ENCODE measurements at places on chromosomes 2 and 18.

DNA sequence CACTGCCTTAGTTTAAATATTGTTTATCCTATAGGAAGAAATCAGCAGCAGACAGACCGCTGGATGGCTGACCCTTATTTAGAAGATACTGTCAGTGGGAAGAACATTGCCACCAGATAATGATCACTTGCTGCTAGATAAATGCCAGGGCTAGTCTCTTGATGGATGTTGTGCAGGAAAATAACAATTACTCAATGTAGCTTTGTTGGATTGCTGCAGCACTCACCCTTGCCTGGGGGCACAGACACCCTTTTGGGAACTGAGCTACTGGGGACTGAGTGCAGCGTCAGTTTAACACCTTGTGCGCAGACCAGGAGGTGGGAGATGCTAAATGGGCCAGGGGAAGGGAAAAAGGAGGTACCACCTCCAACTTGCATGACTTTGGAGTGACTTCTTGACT is 64.2 kb upstream of the CAPN13 start:
- no peak overlapping the region for H3K4me3 ChIP-seq
- H3K27ac ChIP-seq, result no peak overlapping the region
- DNase-seq, result no peak
- peaks cover 62% of the 10 kb centered on the region for H3K27me3 ChIP-seq
- peaks cover 11% of the 10 kb centered on the region for H3K4me1 ChIP-seq
- H3K36me3 ChIP-seq, result no peaks in the 10 kb centered on the region

- DNase-seq, result no peak
- peaks cover 24% of the 10 kb centered on the region for H3K27me3 ChIP-seq
- H3K4me3 ChIP-seq, result no peak overlapping the region
- no peaks in the 10 kb centered on the region for H3K36me3 ChIP-seq
- H3K4me1 ChIP-seq, result no peaks in the 10 kb centered on the region
Measured at GRCh38 chr2:84160453-84160852, 298.6 kb downstream of the SUCLG1 start.

DNA sequence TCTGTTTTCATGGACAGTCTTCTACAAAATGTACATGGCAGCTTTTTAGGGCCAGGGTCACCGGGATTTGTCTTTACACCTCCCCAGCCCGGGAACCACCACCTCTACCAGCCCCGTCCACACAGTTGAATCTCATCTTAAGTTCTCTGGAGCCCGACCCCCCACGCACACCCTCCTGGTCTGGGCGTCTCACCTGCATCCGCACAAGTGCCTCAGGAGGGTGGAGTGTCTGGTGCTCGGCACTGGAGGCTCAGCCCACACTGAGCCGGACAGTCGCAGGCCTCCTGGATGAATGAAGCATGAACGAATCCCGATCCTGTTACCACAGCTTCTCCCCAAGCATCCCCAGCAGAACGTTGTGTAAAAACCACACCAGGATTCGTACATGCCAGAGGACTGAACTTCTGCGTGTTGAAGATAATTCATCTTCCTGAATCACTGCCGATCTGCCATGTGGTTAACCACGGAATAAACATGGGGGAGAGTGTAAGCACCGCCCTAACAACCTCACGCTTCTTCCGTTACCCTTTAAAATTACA is 162.0 kb downstream of the RTP5 start:
- no peaks in the 10 kb centered on the region for H3K4me1 ChIP-seq
- H3K27me3 ChIP-seq, result peaks cover 51% of the 10 kb centered on the region
- no peak overlapping the region for H3K4me3 ChIP-seq
- no peak overlapping the region for H3K27ac ChIP-seq

DNA sequence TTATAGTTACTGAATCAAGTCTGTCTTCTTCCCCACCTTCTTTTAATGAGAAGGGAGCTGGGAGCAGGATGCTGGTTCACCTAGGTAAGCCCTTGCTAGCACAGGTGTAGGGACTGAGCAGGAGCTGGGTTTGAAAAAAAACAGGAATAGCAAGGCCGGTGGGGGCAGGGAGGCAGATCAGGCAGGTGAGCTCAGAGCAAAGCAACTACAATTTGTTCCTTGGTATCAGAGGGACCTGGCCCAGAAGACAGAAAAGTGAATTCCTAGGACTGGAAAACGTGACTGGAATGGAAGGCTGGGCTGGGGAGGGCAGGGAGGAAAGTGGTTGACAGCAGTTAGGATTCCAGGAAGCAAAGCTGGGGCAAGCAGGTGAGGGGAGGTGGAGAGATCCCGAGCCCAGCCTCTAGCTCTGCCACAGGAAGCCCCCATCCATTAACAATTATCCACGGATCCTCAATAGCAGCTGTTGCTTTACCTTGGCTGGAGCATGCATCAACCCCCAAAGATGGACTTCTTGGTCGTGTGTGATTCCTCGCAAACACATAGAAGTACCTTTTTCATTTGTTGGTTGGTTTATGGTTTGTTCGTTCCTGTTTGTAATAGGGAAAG is 118.4 kb downstream of the LNPK start:
- H3K4me3 ChIP-seq, result no peak overlapping the region
- no peak overlapping the region for H3K27ac ChIP-seq
- no peaks in the 10 kb centered on the region for H3K4me1 ChIP-seq
- DNase-seq, result no peak
- peaks cover 10% of the 10 kb centered on the region for H3K27me3 ChIP-seq
- H3K36me3 ChIP-seq, result no peaks in the 10 kb centered on the region

GRCh38 chr18:22033085-22033484 is 136.3 kb upstream of the GATA6 start:
- H3K4me3 ChIP-seq, result no peak overlapping the region
- H3K4me1 ChIP-seq, result peaks cover 10% of the 10 kb centered on the region
- H3K27ac ChIP-seq, result no peak overlapping the region
- no peaks in the 10 kb centered on the region for H3K36me3 ChIP-seq

GRCh38 chr2:3657881-3658280 is at the start of gene ALLC:
ALLC (plus strand) TSS chr2:3658200; CDS start chr2:3671158, 12,958 bp downstream.
- no peak for DNase-seq
- peaks cover 3% of the 10 kb centered on the region for H3K27me3 ChIP-seq
- H3K4me1 ChIP-seq, result peaks cover 29% of the 10 kb centered on the region
- H3K4me3 ChIP-seq, result no peak within 1 kb of the TSS
- no peaks in the 10 kb centered on the region for H3K36me3 ChIP-seq

GRCh38 chr2:33735096-33735495 is 136.0 kb upstream of the FAM98A start:
- H3K27me3 ChIP-seq, result no peaks in the 10 kb centered on the region
- H3K36me3 ChIP-seq, result no peaks in the 10 kb centered on the region
- no peak overlapping the region for H3K4me3 ChIP-seq

GRCh38 chr18:10376731-10377130 is 77.7 kb upstream of the APCDD1 start:
- peaks cover 61% of the 10 kb centered on the region for H3K4me1 ChIP-seq
- DNase-seq, result no peak
- no peak overlapping the region for H3K27ac ChIP-seq
- H3K27me3 ChIP-seq, result no peaks in the 10 kb centered on the region

GRCh38 chr2:113186433-113186796 is 12.6 kb downstream of the PSD4 start:
- peaks cover 2% of the 10 kb centered on the region for H3K36me3 ChIP-seq
- no peak overlapping the region for H3K4me3 ChIP-seq
- H3K4me1 ChIP-seq, result no peaks in the 10 kb centered on the region
- no peaks in the 10 kb centered on the region for H3K27me3 ChIP-seq

All from mesothelial cell of epicardium (in vitro differentiated cells).